ENCODE measurements at places on chromosomes 2 and 18.

DNA sequence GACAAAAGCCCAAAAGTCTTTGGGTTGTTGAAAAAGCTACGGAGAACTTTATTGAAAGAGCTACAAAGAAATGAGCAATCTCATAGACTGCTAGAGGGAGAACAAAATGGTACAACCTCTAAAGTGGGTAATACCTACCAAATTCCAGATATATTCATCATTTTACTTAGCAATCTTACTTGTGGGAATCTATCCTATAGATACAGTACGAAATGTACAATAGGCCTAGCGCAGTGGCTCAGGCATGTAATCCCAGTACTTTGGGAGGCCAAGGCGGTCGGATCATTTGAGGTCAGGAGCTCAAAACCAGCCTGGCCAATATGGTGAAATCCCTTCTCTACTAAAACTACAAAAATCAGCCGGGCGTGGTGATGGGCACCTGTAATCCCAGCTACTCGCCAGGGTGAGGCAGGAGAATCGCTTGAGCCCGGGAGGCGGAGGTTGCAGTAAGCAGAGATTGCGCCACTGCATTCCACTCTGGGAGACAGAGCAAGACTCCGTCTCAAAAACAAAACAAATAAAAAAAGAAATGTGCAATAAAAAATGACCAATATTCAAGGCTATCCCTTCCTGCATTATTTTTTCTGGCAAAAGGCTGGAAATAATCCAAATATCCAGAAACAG lies 10.1 kb downstream of the EXOC6B start:
- DNase-seq, result no peak

GRCh38 chr18:76824145-76824676 lies 1.9 kb downstream of the ZNF236 start:
- no peak for DNase-seq

- DNase-seq, result no peak
Measured at GRCh38 chr2:236745420-236746210, 176.0 kb downstream of the ACKR3 start.

- no peak for DNase-seq
Measured at GRCh38 chr2:199228887-199229819, 228.6 kb downstream of the SATB2 start.

- no peak for DNase-seq
Measured at GRCh38 chr2:176100547-176101140, 1.0 kb downstream of the HOXD12 start.

- DNase-seq, result no peak
Measured at GRCh38 chr2:38610851-38611801, 8.4 kb upstream of the HNRNPLL start.

- DNase-seq, result no peak
Measured at GRCh38 chr2:234963773-234964615, 12.2 kb downstream of the SH3BP4 start.

GRCh38 chr2:16080071-16080470 lies 139.7 kb downstream of the MYCN start:
- no peak for DNase-seq

All from NCI-H1092 (cell line).